Caki2 (cell line): ENCODE measurements at places on chromosomes 2 and 18. TPM values are rescaled to one million over a fixed set of nuclear protein-coding genes. Genes with fewer than 3 reads are reported as not detected.

MPP4 gene
- total RNA-seq, result not detected in 2 replicates

CD8B2 gene
- not detected in 2 replicates for total RNA-seq

AFF3 gene
- 1.0 and 1.6 TPM in 2 replicates for total RNA-seq

SLC5A7 gene
- total RNA-seq, result not detected in 2 replicates

PROM2 gene
- total RNA-seq, result 0.43 TPM in 1 of 2 replicates, not detected in the other

LRRTM1 gene
- not detected in 2 replicates for total RNA-seq

LHCGR gene
- not detected in 2 replicates for total RNA-seq

GRCh38 chr2:238763471-238763995 lies 84.4 kb upstream of the TWIST2 start:
- DNase-seq, result no peak

DNA sequence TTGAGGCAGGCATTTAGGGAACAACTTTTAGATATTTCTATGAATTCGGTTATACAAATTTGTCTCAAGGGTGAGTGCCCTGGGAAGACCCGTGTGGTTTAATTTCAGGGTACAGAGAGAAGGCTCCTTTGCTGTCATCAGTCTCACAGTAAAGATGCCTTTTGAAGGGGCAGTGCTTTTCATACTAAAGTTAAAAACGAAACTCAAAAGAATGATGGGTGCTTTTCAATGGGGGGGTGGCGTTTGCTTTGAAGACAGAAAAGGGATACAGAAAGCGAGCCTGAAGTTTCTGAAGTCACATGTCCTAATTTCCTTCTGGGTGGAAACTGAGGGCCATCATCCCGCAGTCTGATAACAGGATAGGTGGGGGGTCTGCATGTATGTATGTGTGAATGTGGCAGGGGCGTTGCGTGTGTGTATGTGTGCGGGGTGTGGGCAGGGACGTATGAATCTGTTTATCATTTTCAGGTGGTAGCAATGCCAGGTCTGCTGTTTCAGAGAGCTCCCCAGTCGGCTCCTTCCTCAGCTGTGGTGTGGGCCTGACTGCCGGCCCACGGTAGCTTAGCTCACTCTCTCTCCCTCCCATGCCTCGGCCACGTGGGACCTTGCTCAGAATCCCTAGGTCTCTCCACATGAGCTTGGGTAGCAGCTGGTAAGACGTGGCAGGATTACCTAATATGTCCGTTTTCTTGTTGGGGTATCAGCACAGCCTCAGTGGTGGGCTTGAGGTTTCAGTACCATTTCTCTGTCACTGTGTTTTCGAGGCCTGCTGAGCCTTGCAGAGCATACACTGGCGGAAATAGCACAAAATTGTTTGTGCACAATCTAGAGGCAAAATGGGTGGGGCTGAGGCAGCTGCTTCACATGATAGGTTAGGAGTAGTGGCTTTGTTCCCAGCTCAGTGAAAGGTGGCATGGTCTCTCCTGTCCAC lies 32.7 kb downstream of the ARHGAP25 start:
- no peak for DNase-seq

DNA sequence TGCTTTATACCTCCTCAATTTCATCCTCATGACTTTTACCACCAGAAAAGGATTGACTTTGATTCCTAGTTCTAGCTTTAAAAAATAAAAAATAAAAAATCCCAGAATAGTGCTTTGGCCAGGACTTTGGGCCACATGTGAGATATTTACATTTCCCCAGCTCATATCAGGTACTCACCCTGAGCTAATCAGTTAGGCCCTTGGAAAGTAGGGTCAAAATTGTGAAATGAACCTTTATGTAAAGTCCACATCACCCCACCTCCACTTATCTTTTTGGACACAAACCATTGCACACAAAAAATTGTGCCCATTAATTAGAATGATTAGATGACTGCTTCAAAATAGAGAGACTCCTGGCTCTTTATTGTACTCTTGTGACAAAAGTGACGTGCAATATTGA lies 17.2 kb downstream of the ME2 start:
- no peak for DNase-seq

DNA sequence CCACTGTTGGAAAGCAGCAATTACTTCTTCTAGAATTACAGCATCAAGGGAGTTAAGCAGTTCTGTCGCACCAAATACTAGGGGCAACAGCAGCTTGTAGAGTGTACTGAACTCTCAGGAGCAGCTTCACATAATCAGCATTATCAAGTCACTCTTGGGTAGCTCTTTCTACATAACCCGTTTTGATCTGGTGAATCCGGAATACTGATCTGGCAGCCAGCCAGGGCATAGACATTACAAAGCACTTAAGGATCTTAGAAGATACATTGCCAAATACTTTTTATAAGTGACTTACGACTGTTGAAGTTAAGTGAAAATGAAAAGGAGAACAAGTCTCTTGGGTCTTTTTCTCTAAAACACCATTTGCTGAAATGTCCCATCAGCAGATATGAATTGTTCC lies 73.2 kb upstream of the NETO1 start:
- no peak for DNase-seq

DNA sequence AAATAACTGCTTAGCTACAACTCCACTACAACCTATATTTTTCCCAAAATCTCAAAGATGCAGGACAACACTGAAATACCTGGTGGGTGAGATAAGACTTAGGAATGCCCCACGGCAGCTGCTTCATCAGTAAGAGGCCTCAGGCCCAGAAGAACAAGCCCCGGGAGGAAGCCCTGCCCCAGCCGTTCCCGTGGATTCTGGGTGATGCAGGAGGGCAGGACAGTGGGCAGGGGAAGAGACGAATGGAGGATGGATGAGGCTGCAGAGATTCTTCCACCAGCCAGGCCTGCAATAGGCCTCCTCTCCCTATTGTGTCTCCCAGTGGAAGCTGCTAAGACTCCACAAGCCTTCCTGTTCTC lies 197.9 kb upstream of the HDAC4 start:
- DNase-seq, result no peak

DNA sequence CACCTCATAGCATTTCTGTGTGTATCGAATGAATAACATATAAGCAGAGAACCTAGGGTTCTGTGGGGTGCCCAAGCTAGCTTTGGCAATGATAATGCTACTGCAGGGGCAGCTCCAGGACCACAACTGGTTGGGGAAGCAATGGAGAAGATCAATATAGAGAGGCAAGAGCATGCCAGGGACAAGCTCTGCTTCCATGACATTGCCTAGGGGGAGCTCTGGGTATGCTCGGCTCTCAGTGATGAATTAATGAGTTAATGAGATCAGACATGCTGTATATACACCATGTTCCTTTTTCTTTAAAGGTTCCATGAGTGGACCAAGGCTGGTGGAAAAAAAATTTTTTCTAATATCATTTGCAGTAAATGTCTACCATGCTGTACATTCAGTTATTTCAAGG lies 618.4 kb downstream of the BCL11A start:
- no peak for DNase-seq

DNA sequence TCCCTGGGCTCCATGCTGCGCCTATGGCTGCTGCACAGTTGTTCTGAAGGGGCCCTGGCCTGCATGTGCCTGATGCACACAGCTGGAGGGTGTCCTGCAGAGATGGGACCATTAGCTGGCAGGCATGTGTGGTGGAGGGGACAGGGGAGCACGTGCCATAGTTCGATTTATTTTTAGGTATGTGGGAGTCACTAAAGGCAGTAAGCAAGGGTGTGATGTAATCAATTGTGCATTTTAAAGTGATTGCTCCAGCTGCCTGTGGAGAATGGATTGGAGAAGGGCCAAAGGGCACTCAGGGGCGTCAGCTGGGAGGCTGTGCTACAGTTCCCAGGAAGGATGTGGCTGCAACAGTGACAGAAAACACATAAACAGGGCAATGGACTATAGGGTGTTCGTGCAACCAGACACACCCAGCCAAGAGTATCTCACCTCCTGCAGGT lies 205.1 kb downstream of the ARL4C start:
- DNase-seq, result peak; percentile 65

- no peak for DNase-seq
Measured at GRCh38 chr2:15337996-15338666, 223.0 kb downstream of the NBAS start.

DNA sequence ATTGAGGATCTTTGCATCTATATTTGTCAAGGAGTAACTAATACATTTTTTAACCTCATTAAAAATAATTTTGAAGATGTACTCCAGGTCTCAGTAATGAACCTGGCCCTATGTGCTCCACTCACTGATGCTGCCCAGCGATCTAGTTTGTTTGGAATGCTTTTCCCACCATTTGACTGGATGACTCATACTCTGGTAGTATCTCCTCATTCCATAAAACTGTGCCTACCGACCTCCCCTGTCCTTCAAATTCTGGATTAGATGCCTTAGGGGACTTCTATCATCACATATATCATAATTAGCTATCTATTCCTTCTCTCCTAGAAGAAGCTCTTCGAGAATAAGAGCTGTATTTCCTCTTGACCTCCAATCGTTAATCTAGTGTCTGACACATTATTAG lies 83.8 kb downstream of the FAM117B start:
- DNase-seq, result peak; percentile 4
